CD8-positive, alpha-beta T cell (primary cell): ENCODE measurements at places on chromosomes 3 and 15.

- no peak for DNase-seq
These were observed 50.0 kb downstream of the ROPN1B start for GRCh38 chr3:126018995-126019394.

GRCh38 chr15:85743392-85744055 lies 51.2 kb downstream of the KLHL25 start:
- no peak for DNase-seq

DNA sequence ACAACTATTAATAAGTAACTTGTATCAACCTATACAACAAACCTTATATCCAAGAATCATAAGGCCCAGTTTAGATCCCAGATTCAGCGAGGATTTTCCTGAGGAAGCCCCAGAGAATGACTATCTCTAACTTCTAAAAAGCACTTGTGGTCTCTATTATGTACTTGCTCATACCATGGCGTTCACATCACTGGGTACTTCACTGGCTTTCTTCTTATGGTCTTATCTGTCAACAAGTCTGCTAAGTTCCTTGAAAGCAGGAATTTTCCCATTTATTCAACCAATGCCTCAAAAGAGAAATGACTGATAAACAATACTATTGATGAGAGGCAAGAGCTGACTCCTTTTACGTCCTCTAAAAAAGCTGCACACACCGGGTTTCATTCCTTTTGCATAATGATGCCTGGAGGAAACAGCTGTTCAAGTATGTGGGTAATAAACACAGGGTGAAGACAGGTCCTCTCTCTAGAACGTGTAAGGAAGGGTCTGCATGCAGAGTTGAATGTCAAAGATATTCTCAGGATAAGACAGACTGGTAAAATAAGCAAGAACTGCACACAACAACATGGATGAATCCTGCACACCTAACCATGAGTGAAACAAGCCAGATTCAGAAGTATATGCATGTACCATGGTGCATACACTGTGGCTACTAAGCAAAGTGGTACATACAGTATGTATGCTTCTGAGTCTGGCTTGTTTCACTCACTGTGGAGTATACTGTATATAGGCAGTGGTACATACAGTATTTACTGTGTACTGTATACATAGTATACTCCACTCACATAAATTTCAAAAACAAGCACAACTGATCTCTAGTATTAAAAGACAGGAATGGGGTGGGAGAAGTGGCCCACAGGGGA lies 408.7 kb downstream of the SHQ1 start:
- no peak for DNase-seq

- no peak for DNase-seq
These were observed 43.4 kb upstream of the CLRN1 start for GRCh38 chr3:151015767-151016477.

DNA sequence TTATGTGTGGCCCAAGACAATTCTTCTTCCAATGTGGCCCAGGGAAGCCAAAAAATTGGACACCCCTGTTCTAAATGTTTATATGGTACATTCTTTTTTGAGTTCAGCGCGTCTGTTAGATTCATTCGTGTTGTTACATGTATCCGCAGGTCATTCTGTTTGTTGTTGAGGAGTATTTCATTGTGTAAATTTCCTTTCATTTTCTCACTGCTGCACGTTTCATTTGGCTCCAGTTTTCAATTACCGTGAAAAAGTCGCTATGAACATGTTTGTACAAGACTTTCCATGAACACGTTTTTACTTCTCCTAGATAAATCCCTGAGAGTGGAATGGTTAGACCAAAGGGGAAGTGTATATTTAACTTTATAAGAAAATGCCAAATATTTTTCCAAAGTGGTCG lies 7.5 kb upstream of the OPA1 start:
- no peak for DNase-seq
